ENCODE measurements at places on chromosomes 6 and 20.
A peak's percentile ranks its signal among the peaks of the same experiment; 100 is the strongest.

GRCh38 chr6:63672582-63673129, 37.1 kb downstream of the PHF3 start:
- H3K27me3 ChIP-seq: no peaks in the 10 kb centered on the region
- DNase-seq: peak; percentile 16
- H3K36me3 ChIP-seq: peaks cover 8% of the 10 kb centered on the region
- H3K4me3 ChIP-seq: no peak overlapping the region
- H3K27ac ChIP-seq: peak overlapping the region; percentile 40

- H3K27me3 ChIP-seq: no peaks in the 10 kb centered on the region
- H3K36me3 ChIP-seq: no peaks in the 10 kb centered on the region
- no peak overlapping the region for H3K4me3 ChIP-seq
Measured at GRCh38 chr20:13928901-13929300, 61.5 kb downstream of the SEL1L2 start.

DNA sequence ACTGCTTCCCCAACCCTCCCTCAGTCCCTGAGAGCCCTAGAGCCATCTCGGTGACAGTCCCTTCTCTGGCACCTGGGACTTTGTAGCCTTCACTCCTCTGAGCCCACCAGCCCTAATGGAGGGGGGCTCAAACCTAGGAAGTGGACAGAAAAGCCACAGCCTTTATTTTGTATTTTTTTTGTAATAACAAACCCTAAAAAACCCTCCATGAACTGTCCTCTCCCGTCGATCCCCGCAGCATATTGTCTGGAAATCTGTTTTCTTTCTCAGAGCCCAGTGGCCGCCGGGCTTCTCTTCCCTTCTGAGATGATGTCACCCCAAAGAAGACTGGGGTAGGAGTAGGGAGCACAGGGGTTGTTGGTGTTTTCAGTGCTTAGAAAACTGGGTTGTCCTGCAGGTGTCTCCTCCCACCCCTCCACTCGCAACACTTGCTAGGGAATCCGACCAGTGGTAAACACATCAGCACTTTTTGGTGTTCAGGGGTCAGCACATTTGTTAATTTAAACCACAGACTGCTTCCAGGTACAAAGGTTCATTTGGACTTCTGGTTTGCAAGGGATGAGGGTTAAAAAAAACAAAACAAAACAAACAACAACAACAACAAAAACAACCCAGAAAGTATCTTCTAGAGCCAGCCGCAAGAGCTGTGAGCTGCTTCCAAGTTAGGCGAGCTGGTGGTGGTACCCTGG, 9.9 kb downstream of the PAX1 start:
- H3K27me3 ChIP-seq: peaks cover 31% of the 10 kb centered on the region
- H3K36me3 ChIP-seq: peaks cover 9% of the 10 kb centered on the region
- peaks cover 6% of the 10 kb centered on the region for H3K4me1 ChIP-seq
- no peak for DNase-seq
- H3K4me3 ChIP-seq: no peak overlapping the region

DNA sequence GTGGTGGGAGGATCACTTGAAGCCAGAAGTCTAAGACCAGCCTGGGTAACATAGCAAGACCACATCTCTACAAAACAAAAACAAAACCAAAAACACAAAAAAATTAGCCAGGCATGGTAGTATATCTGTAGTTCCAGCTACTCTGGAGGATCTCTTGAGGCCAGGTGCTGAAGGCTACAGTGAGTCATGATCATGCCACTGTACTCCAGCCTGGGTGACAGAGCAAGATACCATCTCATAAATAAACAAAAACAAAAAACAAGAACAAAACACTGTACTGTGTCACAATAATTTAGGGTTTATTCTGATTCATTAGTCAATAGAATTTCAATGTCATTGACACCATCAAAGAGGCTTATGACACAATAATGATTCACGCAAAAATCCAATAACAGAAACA, 1121.7 kb upstream of the MAP3K7 start:
- no peak overlapping the region for H3K4me3 ChIP-seq
- no peaks in the 10 kb centered on the region for H3K4me1 ChIP-seq
- DNase-seq: no peak
- H3K27ac ChIP-seq: no peak overlapping the region

All from naive B cell (primary cell).